ENCODE measurements at places on chromosomes 3 and 15. TPM values are rescaled to one million over a fixed set of nuclear protein-coding genes. Genes with fewer than 3 reads are reported as not detected.

DNA sequence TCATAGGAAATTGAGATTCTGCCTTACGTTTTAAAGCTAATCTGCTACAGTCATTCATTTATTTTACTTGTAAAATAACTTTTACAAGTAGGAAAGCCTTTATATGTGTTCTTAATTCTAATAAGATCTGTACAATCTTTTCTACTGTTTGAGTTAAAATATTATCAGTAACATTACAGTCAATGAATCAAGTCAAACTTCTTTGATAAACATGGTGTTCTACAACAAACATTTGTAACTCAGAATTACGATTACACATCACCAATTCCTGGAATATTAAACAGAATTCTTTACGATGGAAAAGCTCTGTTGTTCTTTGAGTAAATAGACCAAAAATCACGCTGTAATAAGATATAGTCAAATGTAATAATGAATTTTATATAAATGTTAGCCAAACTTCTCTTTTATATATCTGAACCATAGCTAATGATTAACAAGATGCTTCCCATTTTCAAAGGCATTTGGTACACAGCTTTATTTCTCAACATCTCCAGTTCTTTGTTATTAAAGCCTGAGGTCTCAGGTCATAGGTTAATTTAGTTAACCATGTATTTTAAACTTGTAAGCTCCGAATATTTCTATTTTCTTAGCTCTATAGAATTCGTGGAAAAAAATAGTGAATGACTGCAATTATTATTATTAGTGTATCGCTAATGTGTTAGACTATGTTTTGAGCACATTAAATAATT, 232.4 kb downstream of the NAALADL2 start:
- H3K4me1 ChIP-seq: no peaks in the 10 kb centered on the region
- DNase-seq: no peak
- no peak overlapping the region for H3K27ac ChIP-seq
- no peaks in the 10 kb centered on the region for H3K27me3 ChIP-seq
- H3K4me3 ChIP-seq: no peak overlapping the region
- H3K36me3 ChIP-seq: no peaks in the 10 kb centered on the region

GRCh38 chr3:120928991-120929390, 21.0 kb downstream of the STXBP5L start:
- DNase-seq: no peak
- no peak overlapping the region for H3K27ac ChIP-seq
- H3K4me1 ChIP-seq: no peaks in the 10 kb centered on the region
- no peak overlapping the region for H3K4me3 ChIP-seq
- H3K36me3 ChIP-seq: no peaks in the 10 kb centered on the region

- H3K36me3 ChIP-seq: no peaks in the 10 kb centered on the region
- DNase-seq: no peak
- H3K4me1 ChIP-seq: no peaks in the 10 kb centered on the region
- H3K27ac ChIP-seq: no peak overlapping the region
- H3K4me3 ChIP-seq: no peak overlapping the region
- H3K27me3 ChIP-seq: no peaks in the 10 kb centered on the region
These were observed 68.9 kb upstream of the PCSK6 start for GRCh38 chr15:101558221-101558941.

KCNMB3 gene
- 3.0 TPM for total RNA-seq

DNA sequence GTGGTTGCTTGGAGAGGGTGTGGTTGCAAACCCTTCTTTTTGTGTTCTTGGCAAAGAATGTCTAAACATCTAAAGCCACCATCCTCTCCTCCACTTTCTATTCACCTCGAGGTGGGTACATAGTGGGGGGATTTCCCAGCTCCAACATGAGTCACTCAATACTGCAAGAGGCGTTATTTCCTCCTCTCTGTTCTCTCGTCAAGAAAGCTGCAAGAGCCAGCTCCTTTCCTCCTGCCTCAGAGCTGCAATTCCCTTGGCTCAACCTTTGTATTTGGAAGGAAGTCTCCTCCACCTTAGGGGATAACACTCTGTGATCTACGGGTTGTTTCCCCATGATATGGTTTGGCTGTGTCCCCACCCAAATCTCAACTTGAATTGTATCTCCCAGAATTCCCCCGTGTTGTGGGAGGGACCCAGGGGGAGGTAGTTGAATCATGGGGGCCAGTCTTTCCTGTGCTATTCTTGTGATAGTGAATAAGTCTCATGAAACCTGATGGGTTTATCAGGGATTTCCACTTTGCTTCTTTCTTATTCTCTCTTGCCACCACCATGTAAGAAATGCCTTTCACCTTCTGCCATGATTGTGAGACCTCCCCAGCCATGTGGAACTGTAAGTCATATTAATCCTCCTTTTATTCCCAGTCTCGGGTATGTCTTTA, 138.4 kb downstream of the PLCL2 start:
- H3K36me3 ChIP-seq: no peaks in the 10 kb centered on the region
- no peak for DNase-seq
- no peak overlapping the region for H3K4me3 ChIP-seq
- H3K27ac ChIP-seq: no peak overlapping the region
- H3K27me3 ChIP-seq: no peaks in the 10 kb centered on the region
- H3K4me1 ChIP-seq: peaks cover 13% of the 10 kb centered on the region

DNA sequence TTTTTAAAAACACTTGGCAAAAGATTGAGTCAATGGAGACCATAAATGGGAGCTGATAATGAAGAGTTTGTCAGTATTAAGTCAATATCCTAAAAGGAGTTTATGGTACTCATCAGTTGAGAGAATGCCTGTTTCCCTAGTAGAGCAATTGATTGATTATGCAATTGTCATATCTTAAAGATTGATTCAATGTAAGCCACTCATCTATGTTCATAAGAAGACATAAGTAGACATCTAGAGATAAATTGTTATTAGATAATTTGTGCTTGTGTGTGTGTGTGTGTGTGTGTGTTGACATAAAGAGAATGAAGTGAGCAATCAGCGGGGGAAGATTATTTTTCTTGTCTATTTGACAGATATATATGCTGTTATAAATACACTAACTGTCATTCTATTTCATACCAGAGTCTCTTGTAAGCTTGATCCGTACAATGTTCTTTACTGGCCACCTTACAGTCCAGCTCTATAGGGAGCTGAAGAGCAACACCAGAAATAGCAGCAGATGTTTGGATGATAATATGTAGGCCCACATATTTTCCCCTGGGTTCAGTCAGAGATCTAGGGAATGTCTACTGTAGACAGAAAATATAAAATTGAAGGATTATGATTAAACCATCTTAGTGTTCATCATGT, 848.6 kb upstream of the EPHA6 start:
- H3K27ac ChIP-seq: no peak overlapping the region
- H3K36me3 ChIP-seq: no peaks in the 10 kb centered on the region
- no peaks in the 10 kb centered on the region for H3K4me1 ChIP-seq
- H3K4me3 ChIP-seq: no peak overlapping the region
- DNase-seq: no peak

KCNAB1 gene
- total RNA-seq: 0.79 TPM

GRCh38 chr3:3739330-3740060, 59.7 kb upstream of the LRRN1 start:
- H3K36me3 ChIP-seq: no peaks in the 10 kb centered on the region
- no peaks in the 10 kb centered on the region for H3K27me3 ChIP-seq
- no peak overlapping the region for H3K4me3 ChIP-seq
- no peak for DNase-seq
- no peaks in the 10 kb centered on the region for H3K4me1 ChIP-seq
- H3K27ac ChIP-seq: no peak overlapping the region

- peaks cover 11% of the 10 kb centered on the region for H3K27me3 ChIP-seq
- H3K27ac ChIP-seq: no peak overlapping the region
- peak; percentile 55 for DNase-seq
- no peak overlapping the region for H3K4me3 ChIP-seq
- peaks cover 10% of the 10 kb centered on the region for H3K4me1 ChIP-seq
These were observed 2.8 kb downstream of the ADAMTS17 start for GRCh38 chr15:100338971-100339444.

DNA sequence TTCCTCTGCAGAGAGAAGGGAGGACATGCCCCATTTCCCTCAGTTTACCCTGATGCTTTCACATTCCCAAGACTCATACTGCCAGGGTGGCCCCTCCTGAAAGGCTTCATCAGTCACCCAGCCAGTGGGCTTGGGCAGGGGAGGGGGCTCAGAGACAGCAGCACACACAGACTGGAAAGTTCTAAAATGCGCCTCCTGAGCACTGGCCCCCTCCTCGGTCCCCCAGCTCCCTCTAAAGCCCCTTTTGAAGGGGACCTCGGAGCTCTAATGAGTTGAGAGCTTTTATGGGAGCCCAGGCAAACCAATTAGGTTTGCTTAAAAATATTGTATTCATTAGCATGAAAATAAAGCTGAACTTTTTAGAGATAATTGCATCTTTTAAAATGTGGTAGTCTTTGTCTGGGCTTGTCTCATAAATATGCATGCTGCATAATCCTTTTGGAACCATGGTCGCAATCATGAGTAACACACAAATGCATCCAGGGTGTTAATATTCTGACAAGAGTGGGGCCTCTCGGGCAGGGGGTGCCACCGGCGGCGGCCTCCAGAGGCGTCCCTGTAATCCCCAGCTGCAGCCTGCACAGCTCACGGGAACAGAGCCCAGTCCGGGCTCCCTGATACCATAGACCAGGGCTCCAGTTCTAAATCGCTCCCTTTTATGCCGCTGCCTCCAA, 78.5 kb downstream of the RPLP1 start:
- H3K27me3 ChIP-seq: no peaks in the 10 kb centered on the region
- no peak overlapping the region for H3K27ac ChIP-seq
- H3K4me3 ChIP-seq: no peak overlapping the region

GRCh38 chr3:184261270-184261853, at the start of gene CAMK2N2:
Gene CAMK2N2, minus strand, starts transcription at chr3:184261553. Its CDS starts 268 bp downstream, at chr3:184261285.
- peak; percentile 92 for DNase-seq
- no peaks in the 10 kb centered on the region for H3K36me3 ChIP-seq
- no peak within 1 kb of the TSS for H3K27ac ChIP-seq
- peak within 1 kb of the TSS; percentile 62 for H3K4me3 ChIP-seq
- H3K27me3 ChIP-seq: peaks cover 32% of the 10 kb centered on the region
- H3K4me1 ChIP-seq: peaks cover 31% of the 10 kb centered on the region

XCR1 gene
- total RNA-seq: 0.15 TPM

DNA sequence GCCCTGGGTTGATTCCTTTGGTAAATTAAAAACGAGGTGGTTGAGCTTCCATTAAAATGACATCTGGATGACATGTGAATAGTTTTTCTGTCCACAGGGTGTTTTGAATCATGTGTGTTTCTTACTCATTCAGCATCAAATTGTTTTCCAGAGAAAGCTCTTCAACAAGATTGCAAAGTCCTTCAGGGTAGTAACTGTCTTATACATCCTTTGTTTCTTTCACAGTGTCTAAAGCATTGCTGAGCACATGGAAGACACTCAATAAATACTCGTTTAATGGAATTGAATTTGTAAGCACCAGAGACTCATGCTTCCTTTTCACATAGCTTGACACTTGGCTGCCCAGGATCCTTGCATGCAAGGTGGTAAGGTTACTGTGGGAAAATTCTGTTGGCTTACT, 223.1 kb upstream of the CNTN6 start:
- no peak for DNase-seq
- H3K4me1 ChIP-seq: no peaks in the 10 kb centered on the region
- H3K27me3 ChIP-seq: no peaks in the 10 kb centered on the region
- no peak overlapping the region for H3K27ac ChIP-seq
- H3K36me3 ChIP-seq: no peaks in the 10 kb centered on the region

- no peak for DNase-seq
- H3K4me1 ChIP-seq: peaks cover 4% of the 10 kb centered on the region
- H3K36me3 ChIP-seq: no peaks in the 10 kb centered on the region
- no peak overlapping the region for H3K4me3 ChIP-seq
These were observed 319.1 kb downstream of the OXSM start for GRCh38 chr3:26108846-26109489.

- no peak for DNase-seq
- no peaks in the 10 kb centered on the region for H3K27me3 ChIP-seq
- no peaks in the 10 kb centered on the region for H3K36me3 ChIP-seq
- H3K27ac ChIP-seq: no peak overlapping the region
- H3K4me1 ChIP-seq: no peaks in the 10 kb centered on the region
These were observed 283.9 kb downstream of the BCHE start for GRCh38 chr3:165553371-165553770.

DNA sequence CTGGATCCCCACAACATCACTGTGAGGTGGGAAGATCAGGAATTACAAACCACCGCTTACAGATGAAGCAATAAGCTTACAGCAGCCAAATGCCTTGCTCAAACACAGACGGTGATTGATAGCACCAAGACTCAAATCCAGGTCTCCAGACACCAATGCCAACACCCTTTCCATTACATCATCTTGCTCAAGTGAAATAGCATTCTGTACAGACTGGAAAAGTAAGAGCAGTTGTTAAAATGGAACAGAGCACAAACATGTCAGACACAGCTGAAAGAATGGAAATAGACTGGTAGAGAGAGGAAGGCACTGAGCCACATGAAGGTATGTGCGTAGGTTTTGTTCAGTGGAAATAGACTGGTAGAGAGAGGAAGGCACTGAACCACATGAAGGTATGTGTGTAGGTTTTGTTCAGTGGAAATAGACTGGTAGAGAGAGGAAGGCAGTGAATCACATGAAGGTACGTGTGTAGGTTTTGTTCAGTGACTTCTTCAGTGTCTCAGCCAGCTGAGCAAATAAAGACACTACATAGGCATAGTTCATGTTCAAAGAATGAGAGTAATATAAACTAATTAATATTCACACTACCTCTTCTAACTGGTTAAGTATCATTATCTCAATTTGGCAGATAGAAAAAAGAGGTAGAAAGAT, 15.6 kb downstream of the CLDN1 start:
- DNase-seq: no peak
- H3K27ac ChIP-seq: no peak overlapping the region
- H3K4me1 ChIP-seq: no peaks in the 10 kb centered on the region
- no peaks in the 10 kb centered on the region for H3K27me3 ChIP-seq
- no peak overlapping the region for H3K4me3 ChIP-seq

GOLGA8J gene
- not detected for total RNA-seq

- H3K4me3 ChIP-seq: no peak overlapping the region
- no peaks in the 10 kb centered on the region for H3K27me3 ChIP-seq
- no peak overlapping the region for H3K27ac ChIP-seq
- DNase-seq: no peak
These were observed 487.1 kb upstream of the NR2F2 start for GRCh38 chr15:95843241-95843910.

GRCh38 chr3:106829206-106829605, 548.0 kb upstream of the CCDC54 start:
- no peak overlapping the region for H3K27ac ChIP-seq
- no peak for DNase-seq
- no peaks in the 10 kb centered on the region for H3K27me3 ChIP-seq
- H3K4me3 ChIP-seq: no peak overlapping the region
- H3K4me1 ChIP-seq: no peaks in the 10 kb centered on the region
- H3K36me3 ChIP-seq: no peaks in the 10 kb centered on the region

DNA sequence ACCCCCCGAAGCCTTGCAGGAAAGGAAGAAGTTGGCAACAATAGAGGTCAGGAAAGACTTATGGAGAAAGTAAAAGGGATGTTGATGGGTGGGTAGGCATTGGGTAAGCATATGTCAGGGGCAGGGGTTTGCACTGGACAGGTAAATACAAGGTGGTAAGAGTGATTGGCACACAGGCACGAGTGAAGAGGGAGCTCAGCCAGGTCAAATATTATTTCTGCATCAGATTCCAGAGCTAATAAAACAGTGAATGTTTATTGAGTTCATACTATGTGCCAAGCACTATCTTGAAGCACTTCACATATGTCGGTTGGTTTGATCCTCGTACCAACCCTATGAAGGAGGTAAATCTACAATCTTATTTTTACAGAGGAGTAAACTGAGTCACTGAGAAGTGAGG, 6.6 kb downstream of the CLSTN2 start:
- no peaks in the 10 kb centered on the region for H3K36me3 ChIP-seq
- no peak for DNase-seq
- H3K4me1 ChIP-seq: no peaks in the 10 kb centered on the region
- no peak overlapping the region for H3K4me3 ChIP-seq
- H3K27me3 ChIP-seq: no peaks in the 10 kb centered on the region

MUC20 gene
- total RNA-seq: 10.2 TPM

XIRP1 gene
- 1.2 TPM for total RNA-seq

GPR149 gene
- not detected for total RNA-seq

Data from upper lobe of left lung (tissue), 6 donors.